ENCODE measurements at places on chromosomes 1 and 21.

DNA sequence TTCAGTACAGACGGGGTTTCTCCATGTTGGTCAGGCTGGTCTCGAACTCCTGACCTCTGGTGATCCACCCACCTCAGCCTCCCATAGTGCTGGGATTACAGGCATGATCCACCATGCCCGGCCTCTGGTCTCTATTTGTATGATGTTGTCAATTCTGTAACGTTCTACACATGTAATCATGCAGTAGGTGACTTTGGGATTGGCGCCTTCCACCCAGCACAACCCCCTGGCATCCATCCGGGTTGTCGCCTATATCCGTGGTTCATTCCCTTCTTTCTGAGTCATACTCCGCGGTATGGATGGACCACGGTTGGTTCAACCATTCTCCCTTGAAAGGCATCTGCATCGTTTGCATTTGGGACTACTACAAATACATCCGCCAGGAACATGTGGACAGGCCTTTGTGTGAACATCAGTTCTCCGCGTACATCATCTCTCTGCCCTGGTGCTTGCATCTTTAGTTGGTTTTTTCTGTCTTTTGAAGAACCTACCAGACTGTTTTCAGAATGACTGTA is 72.1 kb downstream of the PDE9A start:
- no peak for DNase-seq

GRCh38 chr1:25909040-25909439 is 2.8 kb upstream of the STMN1 start:
- no peak for DNase-seq

GRCh38 chr1:201013031-201013485 is 10.5 kb downstream of the KIF21B start:
- DNase-seq: no peak

DNA sequence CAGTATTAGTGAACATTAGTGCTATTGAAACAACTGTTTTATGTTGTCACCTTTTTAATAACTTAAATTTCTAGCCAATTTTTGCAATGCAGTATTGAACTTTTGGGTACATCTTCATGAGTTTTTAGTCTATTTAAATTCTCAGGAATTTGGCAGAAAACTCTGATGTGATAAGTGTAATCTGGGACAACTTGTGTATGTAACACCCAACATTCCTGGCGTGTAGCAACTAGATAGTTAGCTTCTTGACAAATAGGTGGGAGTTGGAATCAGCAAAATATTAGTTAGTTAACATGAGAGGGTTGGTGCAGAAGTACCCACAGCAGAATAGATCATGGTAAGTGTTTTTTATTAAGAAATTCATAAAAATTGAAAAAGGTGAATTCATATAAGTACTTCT is 111.6 kb downstream of the ITSN1 start:
- DNase-seq: peak; percentile 48

GRCh38 chr21:17455451-17455850 is 57.4 kb upstream of the CXADR start:
- no peak for DNase-seq

DNA sequence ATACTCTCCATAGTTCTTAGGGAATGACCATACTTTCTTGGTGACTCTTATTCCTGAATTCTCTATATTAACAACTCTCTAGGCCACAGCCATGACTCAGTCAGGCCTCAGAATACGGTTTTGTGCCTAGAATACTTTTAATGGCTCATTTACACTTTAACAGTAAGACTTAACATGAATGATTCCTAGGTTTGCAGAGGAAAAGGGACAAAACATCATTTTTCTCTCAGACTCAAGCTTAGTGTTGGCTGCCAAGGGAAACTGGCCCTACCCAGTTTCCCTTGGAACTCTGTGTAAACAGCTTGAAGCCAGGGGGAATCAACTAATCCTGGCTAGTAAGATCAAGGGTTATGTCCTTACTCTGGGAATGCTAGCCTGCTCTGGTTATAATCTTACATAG is 164.9 kb upstream of the PKN2 start:
- DNase-seq: no peak

DNA sequence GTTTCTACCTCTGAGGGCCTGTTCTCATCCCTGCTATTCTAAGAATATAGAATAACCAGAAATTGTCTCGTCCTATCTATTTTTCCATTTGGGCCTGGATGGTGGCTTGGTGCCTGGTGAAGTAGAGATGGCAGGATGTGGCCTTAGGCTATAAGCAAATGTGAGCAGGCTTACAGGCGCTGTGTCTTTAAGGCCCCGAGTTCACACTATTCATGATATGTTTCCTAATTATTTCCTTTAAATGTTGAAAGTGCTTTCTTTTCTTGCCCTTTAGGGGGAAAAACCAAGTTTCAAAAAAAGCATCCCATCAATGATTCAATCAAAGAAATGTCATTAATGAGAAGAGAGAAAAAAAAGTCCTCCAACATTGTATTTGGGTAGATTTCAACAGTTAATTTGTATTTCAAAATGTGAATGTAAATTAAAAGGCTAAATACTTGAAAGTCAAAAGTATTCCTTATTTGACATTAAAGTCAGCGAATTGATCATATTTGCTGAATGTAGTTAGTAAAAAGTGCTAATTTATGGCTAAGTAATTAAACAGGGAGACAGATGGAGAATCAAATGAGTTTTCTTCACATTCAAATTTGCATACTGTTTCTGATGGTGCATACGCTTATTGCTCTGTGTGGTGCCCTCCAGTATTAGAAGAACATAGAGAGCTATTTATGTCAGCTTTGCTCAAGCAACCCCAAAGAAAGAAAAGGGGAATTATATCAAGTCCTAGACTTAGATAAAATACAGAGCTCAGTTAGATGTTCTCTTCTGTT is 34.0 kb upstream of the HUNK start:
- DNase-seq: no peak

- no peak for DNase-seq
Observed at GRCh38 chr1:219575563-219575962, 37.3 kb downstream of the ZC3H11B start.

GRCh38 chr1:85333186-85333585 is 56.8 kb upstream of the BCL10 start:
- DNase-seq: no peak

DNA sequence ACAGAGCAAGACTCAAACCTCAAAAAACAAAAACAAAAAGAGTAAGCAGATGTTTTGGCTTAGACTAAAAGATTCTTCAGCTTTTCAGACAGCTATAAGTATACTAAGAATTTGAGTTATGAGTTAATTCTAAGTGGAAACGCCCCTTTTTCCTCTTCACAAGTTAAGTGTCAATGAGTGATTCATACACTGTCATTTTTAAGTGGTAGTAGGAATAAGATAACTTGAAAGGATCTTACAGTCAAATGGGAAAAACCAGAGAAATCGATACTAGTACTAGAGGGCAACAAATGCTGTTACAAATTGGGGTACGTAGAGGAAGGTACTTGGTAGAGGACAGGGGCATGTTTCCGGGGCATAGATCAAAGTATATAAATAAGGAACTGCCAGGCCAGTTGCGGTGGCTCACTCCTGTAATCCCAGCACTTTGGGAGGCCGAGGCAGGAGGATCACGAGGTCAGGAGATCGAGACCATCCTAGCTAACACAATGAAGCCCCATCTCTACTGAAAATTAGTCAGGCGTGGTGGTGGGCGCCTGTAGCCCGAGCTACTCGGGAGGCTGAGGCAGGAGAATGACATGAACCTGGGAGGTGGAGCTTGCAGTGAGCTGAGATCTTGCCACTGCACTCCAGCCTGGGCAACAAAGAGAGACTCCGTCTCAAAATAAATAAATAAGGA is 7.4 kb downstream of the H3-3A start:
- no peak for DNase-seq

- DNase-seq: peak; percentile 64
Observed at GRCh38 chr1:43444836-43445235, 8.9 kb downstream of the HYI start.

DNA sequence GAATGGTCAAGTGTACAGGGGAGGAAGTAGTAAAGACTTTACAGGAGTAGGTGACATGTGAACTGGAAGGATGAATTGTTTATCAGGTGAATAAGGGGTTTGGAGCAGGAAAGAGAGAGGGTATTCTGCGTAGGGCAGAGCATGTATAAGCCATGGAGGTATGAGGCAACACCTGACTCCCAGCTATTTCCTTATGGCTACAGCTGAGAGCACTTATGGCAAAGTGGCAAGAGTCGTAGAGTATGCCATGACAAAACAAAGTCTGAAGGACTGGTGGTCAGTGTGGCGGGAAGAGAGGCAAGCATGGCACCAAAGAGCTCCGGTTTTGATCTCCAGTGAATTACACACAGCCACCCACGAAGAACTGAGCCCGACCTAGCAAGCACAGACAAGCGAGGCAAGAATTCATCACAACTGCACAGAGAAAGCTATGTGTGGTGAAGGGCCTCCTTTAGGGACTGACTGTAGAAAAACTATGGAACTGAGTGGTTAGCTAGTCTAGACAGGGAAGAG is 9.0 kb upstream of the ELOVL1 start:
- DNase-seq: no peak

- DNase-seq: no peak
Observed at GRCh38 chr1:74847715-74848114, 114.8 kb downstream of the TYW3 start.

GRCh38 chr1:20446796-20447195 is 39.2 kb downstream of the CAMK2N1 start:
- DNase-seq: no peak

DNA sequence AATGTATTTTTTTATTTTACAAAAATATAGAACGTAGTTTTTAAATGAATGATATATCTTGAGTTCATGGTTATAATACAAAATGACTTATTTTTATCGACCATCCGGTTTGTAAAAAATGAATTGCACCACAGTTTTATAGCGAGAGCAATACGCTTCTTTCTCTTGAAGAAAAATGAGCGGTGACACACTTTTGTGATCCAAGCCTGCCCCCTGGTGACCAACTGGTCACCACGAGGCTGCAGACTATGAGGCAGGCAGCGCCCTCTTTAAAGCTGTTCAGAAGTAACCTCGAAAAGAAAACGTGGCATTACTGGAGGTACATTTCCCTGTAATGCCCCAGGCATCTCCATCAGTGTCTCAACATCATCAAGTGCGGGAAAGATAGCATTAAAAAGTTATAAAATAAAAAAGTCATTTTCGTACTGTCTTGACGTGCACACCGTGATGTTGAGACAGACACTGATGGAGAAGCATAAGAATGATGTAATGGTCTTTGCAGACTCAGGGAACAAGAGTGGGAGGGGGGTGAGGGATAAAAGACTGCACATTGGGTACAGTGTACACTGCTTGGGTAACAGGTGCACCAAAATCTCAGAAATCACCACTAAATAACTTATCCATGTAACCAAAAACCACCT is 734.2 kb upstream of the ADAMTS5 start:
- DNase-seq: no peak

- DNase-seq: no peak
Observed at GRCh38 chr21:42981214-42981523, 6.8 kb downstream of the PKNOX1 start.

GRCh38 chr1:167491586-167492461 is 26.5 kb downstream of the CD247 start:
- no peak for DNase-seq

GRCh38 chr1:188270497-188270896 is 1441.7 kb downstream of the PLA2G4A start:
- no peak for DNase-seq

- no peak for DNase-seq
Observed at GRCh38 chr1:238961790-238962189, 424.6 kb upstream of the CHRM3 start.

Data from hematopoietic multipotent progenitor cell treated with erythropoietin and hydrocortisone succinate and interleukin-3 and kit ligand, for 17 days (in vitro differentiated cells).